ENCODE measurements at places on chromosomes 12 and 14.

DNA sequence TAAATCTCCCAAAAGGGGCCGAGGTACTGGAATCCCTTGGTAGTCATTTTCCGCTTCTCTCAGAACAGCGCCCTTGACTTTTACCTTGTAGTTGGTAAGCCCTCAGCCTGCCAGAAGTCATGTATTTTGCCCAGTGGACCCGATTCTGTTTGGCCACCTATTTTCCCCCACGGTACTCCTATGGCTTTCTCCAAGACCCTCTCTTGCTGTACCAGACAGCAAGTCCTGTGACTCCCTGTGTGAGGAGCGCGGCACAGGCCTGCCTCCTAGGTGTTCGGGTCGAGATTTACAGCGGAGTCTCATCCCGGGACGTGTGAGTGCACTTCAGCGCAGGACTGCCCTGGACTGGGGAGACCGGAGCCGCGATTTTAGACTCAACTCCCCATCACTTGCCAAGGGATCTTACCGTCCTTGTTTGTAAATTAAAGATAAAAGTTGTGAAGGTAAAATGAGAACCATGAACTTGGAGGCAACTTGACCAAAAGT, 1.1 kb upstream of the MBD6 start:
- DNase-seq: no peak

GRCh38 chr12:95413576-95413975, 60.4 kb upstream of the METAP2 start:
- no peak for DNase-seq

DNA sequence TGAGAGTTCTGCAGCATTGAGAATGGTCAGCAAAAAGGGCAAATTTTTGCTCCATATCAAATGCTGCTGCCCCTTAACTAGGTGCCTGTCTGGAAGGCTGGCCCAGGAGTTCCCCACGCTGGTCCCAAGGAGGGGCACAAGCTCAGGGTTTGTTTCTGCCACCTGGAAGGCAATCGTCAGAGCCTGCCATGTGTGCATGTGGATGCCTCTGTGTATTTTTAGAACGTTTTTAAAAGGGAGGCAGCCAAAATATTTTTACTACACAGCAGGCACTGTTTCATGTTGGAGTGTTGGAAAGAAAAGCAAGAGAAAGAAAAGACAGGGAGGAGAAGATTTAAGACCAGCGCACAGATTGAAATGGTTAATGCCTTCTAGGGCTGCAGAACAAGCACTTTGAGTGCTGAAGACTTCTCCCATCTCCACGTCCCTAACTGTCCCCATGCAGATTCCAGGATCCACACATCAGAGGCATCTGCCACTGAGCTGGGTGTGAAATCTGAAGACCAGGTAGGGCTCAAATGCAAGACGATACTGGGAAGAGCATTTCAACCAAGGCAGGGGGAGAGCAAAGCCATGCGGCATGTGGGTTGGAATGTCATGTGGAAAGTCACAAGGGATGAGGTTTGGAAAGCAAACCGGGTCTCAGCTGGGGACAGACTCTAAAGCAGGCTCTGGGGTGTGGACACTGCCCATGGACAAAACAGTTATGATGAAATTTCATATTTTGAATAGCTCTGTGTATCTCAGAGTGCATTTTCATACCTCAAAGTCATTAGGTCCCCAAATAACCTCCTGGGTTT, 557.2 kb downstream of the BCL11B start:
- DNase-seq: no peak

DNA sequence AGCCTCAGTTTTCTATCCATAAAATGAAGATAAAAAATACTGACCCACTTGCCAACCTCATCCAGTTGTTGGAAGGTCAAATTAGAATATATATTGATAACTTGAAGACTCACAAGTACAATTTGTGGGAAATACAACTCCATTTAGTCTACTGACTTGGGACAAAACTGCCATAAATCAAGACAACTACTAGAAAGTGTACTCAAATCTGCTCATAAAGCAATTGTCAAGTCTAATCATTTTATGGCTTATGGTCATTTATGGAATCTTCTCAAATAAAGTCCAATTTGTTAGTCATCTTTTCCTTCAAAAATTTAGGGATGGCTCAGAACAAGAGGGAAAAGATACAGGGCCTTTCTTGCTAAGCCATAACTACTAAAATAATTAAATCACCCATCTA, 7.0 kb downstream of the BTG1 start:
- DNase-seq: no peak

DNA sequence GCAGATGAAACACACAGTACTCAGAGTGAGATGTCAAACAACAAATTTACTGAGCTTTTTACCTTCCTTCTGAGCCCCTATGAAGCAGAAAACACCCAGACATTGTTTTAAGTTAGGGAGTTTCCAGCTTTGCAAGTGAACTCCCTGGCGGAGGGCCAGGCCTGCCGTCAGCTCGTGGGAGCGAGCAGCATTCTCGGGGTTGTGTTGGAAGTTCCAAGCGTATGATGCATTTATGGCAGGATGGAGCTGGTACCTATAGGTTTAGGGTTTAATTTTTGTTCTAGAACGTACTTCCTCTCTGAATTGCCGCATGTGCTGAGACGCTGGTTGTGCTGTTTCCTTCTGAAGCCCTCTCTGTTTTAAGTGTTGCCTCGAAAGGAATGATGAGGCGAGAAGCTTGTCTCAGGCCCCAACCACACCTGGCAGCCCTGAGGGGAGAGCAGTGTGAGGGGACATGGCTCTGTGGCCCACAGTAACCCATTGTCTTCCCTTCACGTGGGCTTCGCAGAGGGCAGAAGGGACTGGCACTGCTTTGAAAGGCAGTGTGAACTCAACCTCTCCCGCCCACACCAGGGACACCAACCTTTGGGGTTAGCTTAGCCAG, 76.6 kb downstream of the SSPN start:
- DNase-seq: no peak

DNA sequence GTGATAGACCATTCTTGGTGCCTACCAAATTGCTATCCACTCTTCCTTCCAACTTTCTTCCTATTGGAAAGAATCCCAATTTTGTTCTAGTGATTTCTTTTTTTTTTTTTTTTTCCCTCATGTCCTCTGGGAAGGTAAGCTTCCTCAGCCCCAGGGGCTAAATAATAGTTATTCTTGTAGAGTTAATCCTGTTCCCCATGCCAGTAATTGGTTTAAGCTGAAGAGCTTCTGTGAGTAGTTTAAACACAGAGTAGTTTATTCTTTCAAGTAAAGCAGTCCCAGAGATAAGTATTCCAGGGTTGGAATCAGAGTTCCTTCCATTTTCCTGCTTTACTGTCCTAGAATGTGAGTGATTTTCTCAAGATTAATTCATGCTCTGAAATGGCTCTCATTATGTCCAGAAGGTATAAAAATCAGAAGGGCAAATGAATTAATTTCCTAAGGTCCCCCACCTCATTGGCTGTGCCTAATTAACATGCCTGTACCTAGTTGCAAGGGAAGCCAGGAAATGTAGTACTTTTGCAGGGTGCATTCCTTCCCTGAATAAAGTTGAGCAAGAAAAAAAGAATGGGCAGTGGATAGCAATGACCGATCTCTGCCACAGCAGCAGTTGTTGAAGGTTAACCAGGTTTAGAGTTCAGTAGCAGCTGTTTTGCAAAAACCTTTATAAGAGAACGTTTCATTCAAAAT, 97.8 kb downstream of the PLEKHA5 start:
- no peak for DNase-seq

- DNase-seq: no peak
These were observed 8.5 kb downstream of the BTG1 start for GRCh38 chr12:92136965-92137721.

DNA sequence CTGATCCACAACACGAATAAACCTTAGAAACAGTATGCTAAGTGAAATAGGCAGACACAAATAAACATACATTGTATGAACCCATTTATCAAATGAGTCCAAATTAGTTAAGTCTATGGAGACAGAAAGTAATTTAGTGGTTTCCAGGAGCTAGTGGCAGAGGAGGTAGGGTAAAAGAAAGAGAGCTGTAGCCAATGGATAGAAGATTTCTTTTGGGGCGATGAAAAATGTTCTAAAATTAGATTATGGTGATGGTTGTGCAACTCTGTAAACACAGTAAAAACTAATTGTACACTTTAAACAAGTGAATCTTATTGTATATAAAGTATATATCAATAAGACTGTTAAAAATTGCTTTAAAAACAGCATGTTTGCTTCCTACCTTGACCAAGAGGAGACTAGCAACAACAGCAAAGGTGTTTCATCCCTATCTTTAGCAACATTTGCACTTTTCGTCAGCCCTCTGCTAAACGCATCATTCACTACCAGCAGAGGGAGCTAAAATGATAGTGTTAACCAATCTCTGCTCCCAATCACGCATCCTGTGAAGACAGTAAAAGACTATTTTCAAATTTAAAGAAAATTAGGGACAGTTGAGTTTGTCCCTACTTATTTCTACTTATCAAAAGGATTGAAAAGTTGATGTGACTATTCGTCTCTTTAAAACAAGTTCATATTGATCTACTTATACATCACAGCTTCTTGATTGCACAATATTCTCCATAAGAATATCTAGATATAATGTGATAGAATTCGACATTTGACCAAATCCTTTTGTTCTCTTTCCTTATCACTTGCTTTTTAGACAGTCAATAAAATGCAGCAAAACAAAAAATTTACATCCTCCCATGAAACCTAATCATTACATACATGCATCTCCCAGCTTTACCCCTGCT, 24.0 kb upstream of the LGR5 start:
- DNase-seq: no peak

- DNase-seq: no peak
These were observed 168.2 kb downstream of the LRRK2 start for GRCh38 chr12:40393026-40393425.

DNA sequence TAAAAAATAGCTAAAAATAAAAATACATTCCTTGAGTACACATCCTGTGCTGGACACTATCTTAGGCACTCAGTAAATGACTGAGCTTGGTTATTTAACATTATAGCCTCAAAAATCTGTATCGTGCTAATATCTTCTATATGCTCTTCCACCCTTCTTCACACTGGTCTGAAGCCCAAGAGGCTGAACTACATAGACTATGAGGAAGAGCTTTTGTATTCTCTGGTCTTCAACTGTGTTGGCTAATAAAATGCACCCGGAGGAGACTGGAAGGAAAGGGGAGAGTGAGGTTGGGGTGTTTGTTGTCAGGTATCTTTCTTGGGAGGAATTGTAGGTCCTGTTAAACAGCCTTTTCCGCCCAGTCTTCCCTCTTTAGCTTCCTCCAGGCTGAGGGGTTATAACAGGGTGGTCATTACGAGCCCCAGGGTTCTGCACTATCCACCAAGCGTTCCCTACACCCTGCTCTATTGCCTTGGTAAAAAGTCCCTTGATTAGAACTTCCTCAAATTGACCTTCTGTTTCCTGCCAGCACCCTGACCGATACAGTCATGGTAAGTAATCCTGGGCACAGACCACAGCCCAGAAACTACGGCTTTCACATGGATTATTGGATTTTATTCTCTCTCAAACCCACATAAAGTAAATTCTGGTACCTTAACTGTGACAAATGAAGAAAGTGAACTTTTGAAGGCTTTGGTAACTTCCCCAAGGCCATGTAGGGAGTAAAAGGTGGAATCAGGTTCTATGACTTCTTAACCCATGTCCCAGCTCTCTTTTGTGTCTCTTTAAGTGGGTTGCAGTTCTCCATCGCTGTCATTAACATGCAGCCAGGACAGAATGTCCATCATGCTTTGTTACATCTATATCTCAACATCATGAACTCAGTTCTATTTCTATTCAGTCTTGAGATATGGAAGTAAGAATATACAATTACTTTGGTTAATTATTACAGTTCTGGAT, 71.3 kb downstream of the PTHLH start:
- no peak for DNase-seq

GRCh38 chr12:121751034-121751433, 38.5 kb downstream of the TMEM120B start:
- no peak for DNase-seq

GRCh38 chr14:30069536-30069935, 141.9 kb upstream of the PRKD1 start:
- no peak for DNase-seq

GRCh38 chr12:16155938-16156337, 121.5 kb downstream of the SLC15A5 start:
- DNase-seq: no peak

- no peak for DNase-seq
These were observed 344.4 kb upstream of the STXBP6 start for GRCh38 chr14:25394356-25394755.

GRCh38 chr12:6418796-6419195, 26.0 kb upstream of the CD27 start:
- no peak for DNase-seq

DNA sequence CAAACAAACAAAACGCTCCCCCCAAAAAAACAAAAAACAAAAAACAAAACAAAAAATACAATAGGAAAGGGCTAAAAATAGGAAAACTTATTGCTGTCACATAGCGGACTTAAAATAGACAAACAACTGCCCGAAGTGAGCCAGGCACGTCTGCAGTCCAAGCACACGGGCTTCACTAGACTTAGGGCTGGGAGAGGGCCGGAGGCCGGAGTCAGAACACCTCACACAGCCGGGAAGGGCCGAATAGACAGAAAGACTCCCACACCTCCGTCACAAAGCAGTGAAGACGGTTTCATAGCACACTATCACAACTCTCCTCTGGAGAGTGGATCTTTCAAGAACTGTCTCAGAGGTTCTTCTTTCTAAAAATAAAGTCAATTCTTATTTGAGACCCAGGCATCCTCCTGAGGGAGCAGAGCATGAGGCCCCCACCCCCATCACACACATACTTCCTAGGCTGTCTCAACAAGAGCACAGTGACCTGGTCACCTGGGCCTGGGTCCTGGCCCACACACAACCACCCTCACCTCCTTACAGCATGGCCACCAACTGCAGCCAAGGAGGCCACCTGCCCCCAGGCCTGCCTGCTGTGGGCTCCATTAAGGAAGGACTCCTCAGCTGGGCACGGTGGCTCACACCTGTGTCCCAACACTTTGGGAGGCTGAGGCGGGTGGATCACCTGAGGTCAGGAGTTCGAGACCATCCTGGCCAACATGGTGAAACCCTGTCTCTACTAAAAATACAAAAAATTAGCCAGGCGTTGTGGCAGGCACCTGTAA, 6.7 kb downstream of the BAG5 start:
- no peak for DNase-seq

GRCh38 chr14:76968621-76969063, 59.9 kb downstream of the IRF2BPL start:
- no peak for DNase-seq

DNA sequence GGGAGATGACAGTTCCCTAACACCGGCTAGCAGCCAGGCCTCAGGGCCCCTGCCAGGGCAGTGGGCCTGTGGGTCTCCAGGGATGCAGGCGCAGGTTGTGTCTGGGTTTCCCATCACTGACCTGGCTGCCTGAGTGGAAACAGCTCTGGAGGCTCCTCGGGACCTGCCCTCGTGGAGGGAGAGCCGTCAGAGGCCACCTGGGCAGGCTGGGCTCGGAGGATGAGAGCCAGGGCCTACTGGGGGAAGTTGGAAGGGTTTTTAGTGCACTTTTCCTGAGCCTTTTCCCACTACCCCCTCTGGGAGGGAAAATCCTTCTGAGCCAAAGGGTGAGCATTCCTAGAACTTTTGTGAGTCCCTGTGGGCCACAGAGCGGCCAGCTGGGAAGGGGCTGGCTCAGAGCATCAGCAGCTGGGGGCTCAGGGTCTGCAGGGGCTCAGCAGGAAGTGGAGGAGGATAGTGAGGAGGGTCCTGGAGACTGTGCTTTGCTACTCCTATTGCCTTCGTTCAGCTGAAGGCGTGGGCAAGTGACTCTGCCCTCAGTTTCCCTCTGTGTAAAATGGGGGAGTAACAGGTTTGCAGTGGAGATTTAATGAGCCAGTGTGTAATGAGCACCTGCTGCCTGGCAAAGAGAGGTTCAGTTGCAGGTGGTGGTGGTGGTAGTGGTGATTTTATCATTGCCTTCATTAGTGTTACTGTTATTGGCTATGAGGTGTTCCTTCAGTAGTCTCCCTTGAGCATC, 1.8 kb downstream of the SH2B3 start:
- no peak for DNase-seq

Data from SIG-M5 (cell line).